ENCODE measurements at places on chromosomes 2 and 18.
A peak's percentile ranks its signal among the peaks of the same experiment; 100 is the strongest.

GRCh38 chr2:217816396-217816869 lies 186.4 kb downstream of the TNS1 start:
- no peak for DNase-seq

- no peak for DNase-seq
Observed at GRCh38 chr2:17298453-17298852, 219.8 kb downstream of the RAD51AP2 start.

GRCh38 chr2:112024231-112024630 lies 30.8 kb upstream of the TMEM87B start:
- no peak for DNase-seq

- no peak for DNase-seq
Observed at GRCh38 chr2:65367524-65367923, 64.9 kb downstream of the SPRED2 start.

DNA sequence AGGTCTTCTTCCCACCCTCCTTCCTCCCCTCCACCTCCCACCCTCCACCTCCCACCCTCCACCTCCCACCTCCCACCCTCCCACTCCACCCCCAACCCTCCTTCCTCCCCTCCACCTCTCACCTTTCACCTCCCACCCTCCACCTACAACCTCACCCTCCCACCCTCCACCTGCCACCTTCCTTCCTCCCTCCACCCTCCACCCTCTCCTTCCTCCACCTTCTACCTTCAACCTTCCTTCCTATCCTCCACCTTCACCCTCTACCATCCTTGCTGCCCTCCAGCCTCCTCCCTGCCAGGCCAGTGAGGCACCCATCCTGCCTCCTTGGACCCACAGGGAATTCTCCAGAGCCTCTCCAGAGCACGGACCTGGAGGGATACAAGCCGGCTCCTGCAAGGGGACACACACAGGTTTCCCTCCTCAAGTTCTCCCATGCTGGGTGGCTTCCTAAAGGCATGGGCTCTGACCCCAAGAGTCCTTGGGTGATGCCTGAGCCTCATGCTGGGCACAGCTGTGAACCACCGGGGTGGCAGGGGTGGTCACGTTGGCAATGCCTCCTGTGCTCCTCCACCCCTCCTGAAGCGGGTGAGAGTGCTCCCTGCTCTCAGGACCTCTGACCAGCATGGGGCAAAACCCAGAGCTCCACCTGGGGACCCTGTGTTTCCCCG lies 293.0 kb downstream of the NDUFA10 start:
- no peak for DNase-seq

DNA sequence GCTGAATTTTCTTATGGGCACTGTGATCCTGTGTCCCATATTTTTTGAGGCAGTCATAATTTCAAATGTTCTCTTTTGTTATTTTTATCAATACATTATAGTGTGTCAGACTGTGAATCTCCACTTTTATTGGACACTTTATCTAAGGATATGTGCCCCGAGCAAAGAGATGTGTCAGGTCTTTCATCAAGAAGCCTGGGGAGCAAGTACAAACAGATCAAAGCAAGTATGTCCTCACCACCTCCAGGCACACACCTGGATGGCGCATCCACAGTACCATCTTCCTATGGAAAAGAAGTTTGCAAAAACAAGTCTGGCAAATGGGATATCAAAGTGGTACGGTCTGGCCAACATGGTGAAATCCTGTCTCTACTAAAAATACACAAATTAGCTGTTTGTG lies 81.0 kb upstream of the ZNF236 start:
- DNase-seq, result no peak

DNA sequence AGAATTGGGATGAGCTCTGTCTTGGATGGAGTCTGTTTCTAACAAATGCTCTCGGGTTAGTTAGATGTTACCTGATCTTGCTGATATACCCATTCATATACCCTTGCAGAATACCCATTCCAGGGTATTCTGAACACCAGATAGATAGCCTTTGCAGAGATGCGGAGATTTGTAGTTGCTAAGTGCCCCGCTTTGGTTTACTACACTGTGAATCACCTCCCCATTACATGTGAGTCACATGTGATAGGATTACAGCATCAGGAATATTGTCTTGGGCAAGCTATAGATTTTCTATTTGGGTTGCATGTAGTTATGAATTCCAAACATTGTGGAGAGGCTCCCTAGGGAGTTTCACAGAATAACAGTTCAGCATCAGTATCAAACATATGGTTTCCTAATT lies 3.8 kb downstream of the VSNL1 start:
- DNase-seq, result no peak

DNA sequence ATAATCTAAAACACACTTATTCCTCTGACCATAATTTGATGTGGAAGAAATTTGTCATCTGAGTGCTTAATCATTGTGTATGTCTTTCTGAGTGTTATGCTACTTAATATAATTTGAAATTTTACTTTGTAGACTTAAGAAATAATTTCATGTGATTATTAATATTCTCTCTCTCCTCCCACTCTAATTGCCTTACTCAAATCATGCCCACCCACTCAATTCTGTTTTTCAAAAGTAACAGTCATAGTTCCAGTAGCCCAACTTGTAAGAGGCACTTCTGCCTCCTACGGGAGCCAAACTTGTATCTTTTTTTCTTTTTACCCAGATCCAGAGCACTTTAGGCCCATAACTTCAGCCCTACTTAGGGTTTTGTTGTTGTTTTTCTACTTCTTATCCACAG lies 18.5 kb upstream of the KYNU start:
- DNase-seq, result no peak

GRCh38 chr2:229673676-229674075 lies 40.7 kb downstream of the DNER start:
- no peak for DNase-seq

DNA sequence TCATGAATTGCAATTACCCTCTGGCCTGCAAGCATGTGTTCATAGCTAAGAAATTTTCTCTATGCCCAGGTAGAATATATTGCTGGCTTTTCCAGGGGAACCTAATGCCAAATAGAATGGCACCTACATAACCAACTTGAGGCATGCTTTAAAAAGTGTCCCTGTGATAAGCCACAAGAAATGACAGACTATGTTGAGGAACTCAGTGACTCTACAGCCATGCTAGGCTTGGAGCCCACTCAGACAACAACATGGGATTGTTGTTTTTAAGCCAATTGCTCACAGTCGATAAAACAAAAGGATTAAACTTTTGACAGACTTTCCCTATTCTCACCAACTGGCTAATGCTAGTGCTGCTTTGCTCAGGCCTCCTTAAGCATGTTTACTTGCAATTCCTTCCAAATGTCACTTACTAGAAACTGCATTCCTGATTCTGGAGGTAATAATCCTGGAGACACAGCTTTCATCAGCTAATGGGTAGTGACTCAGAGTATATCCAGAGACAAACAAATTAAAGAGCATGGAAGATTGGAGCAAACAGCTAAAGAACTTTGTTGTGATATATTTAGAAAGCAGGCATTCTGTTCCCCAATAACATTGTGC lies 249.0 kb downstream of the SLC8A1 start:
- no peak for DNase-seq

DNA sequence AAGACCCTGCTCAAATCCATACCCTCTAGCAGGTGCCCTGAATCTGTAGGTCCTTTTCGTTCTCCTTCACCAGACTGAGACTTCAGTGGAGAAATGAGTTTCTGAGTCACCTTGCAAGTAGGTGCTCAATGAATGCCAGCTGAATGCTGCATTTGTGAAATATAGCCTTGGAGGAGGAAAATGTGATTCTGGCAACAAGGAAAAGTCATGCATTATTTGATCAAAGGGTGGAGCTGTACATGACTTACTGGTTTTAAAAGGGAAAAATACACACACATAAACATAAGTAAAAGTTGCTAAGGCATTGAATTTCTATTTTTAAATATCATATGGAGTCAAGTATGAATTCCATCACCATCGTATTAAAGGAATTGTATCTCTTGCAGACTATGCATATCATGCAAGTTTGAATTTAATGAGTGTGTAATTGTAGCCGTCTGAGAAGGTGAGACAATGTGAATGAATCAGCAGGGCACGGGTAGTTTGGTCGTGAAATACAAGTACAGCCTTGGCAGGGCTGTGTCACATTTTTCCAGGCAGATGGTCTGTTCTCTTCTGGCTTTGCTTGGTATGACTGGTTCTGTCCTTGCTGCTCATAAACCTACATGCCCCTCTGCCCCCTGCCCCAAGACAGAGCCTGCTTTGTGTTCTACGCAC lies 160.8 kb downstream of the COL6A3 start:
- DNase-seq, result no peak

- DNase-seq, result no peak
Observed at GRCh38 chr2:147846412-147847081, 1.7 kb downstream of the ACVR2A start.

DNA sequence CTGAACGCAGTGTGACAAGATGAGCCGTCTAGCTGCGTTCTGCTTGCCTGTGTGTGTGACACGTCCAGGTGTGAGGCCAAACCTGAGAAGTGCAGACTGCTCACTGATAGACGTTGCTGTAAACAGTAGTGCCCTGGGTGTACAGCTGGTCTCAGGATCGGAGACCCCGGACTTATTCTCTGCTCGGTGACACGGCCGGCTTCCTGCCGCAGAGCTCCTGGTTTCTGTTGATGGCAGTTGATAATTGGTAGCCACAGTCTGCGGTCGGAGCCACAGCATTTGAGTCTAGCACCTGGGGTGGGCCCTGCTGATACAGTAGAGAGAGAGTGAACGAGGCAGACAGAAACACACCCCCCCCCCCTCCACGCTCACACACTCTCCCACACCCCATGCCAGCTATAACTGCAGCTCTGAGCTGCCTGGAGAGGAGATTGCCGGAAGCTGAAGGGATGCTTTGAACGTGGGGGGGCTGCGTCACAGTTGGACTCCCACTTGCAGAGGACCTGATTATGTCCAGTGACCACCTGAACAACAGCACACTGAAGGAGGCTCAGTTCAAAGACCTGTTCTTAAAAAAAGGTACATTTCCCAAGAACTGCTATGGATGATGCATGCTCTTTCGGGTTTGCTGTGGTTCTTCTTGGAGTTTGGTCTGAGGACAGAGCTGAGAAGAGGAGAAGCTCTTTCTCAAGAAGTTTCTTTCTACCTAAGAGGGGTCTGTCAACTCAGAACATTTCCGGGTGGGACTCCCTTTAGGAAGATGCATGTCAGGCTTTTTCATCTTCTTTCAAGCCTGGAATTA lies 114.0 kb downstream of the FAM210A start:
- DNase-seq, result peak; percentile 61

- no peak for DNase-seq
Observed at GRCh38 chr2:10993001-10993481, 81.3 kb downstream of the KCNF1 start.

DNA sequence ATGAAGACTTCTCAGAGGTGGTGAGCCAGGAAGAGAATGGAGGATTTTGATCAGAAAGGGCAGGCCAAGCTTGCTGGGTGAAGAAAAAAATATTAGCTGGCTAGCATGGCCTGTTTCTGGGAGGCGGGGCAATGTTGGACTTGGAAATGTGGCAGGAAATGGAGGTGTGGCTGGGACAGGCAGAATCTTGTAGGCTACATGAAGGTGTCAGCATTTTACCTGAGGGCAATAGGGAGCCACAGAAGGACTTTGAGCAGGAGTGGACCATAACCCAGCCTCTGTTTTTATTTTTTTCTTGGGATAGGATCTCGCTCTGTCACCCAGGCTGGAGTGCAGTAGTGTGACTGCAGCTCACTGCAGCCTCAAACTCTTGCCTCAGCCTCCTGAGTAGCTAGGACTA lies 31.7 kb downstream of the EMX1 start:
- DNase-seq, result no peak

DNA sequence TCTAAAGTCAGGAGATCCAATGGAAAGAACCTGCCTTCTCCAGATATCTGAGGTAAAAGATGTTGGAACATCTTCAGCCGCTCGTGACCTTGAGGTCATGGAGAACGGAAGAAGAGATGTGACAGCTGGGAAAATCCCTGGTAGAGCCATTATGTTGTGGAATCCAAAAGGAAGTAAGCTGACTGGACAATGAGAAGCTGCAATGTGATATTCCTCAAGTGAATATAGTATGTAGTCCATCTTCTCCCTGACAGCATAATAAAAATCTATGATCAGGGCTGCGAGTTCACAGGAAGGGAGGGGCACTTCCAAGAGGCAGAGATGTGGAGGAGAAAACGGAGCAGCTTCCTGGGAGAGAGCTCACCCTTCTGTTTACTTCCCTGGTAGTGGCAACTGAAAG lies 201.0 kb upstream of the SP5 start:
- DNase-seq, result no peak

GRCh38 chr2:201866643-201867473 lies 60.5 kb downstream of the CDK15 start:
- DNase-seq, result no peak

DNA sequence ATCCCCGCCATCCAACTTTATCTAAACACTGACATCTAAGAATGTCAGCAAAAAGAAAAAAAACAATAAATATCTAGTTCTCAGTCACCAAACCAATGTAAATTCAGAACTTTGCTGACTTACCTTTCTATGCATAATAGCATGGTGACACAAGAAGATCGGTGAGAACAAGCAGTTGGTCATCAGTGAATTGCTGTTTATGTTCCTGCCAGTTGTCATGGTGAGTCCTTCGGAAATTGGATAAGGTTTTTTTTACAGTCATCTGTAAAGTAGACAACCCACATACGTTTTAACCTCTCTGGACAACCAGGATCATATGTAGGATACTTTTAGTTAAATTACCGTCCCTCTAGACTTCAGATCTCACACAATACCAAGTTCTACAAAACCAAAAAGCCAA lies 6.2 kb upstream of the GPR75 start:
- DNase-seq, result no peak

GRCh38 chr2:235011929-235012631 lies 60.3 kb downstream of the SH3BP4 start:
- no peak for DNase-seq
